ENCODE measurements at places on chromosomes 5 and 9.
A peak's percentile ranks its signal among the peaks of the same experiment; 100 is the strongest.

DNA sequence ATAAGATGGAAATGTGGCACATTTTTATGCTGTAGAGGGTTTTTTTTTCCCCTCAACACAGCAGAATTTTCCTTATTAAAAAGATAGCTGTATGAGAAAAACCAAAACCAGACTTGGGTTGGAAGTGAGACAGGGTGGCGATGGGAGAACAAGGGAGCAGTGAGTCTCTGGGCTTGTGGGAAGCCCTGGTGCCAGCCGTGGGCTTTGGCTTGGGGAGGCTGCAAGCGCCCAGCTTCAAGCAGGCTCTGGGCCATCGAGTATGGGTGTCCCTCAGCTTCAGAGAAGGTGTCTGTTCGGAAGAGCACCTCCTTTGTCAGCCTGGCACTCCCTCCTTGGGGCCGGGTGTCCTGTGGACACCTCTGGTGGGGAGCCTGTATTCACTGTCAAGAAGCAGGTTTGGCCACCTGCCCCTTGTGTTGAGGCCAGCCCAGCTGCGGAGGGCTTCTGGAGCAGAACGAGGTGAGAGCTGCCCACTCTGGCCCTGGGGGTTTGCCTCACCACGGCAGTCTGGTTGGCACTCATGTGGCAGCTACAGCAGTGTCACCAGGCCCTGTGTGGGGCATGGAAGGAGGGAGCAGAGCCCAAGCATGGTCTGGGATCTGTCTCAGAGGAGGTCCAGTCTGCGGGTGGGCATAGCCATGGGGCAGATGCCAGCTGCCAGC is 37.6 kb upstream of the ANGPTL2 start:
- DNase-seq: no peak

GRCh38 chr5:175202463-175203068 is 241.4 kb downstream of the DRD1 start:
- DNase-seq: no peak

DNA sequence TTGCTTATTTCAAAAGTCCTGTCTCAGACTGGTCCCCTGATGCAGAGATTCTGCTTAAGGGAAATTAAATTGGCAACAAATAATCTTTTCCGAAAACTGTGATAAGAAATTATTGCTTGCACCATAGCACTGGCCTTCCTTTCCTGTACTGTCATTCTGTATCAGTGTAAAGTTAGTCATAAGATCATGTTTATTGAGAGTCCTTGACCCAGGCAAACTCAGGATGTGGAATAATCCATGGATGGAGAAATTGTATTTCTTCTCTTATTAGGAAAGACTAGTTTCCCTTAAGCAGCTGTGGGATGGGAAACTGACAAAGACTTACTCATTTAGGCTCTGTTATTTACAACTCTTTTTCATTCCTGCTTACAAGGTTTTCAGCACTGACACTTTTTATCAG is 83.0 kb upstream of the RANBP6 start:
- DNase-seq: no peak

- no peak for DNase-seq
These were observed 65.4 kb upstream of the GRAMD2B start for GRCh38 chr5:126357585-126358342.

DNA sequence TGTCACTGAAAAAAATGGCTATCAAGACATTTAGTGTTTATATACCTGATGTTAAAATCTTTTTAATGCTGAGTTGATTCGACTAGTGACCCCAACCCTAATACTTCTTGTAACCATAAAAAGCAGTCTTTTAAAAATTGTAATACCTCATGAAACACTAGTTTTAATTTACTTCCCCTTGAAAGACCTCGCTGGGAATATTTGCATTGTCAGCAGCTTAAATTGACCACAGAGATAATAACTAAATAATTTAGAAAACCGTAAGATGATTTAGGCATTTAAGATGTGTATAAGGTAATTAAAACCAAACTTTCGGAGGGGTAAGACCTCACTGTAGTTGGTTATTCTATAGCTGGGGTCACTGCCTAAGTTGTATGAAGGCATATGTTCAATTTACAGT is 89.8 kb downstream of the FGF10 start:
- DNase-seq: no peak

GRCh38 chr9:72334658-72335337 is 30.2 kb downstream of the ZFAND5 start:
- no peak for DNase-seq

DNA sequence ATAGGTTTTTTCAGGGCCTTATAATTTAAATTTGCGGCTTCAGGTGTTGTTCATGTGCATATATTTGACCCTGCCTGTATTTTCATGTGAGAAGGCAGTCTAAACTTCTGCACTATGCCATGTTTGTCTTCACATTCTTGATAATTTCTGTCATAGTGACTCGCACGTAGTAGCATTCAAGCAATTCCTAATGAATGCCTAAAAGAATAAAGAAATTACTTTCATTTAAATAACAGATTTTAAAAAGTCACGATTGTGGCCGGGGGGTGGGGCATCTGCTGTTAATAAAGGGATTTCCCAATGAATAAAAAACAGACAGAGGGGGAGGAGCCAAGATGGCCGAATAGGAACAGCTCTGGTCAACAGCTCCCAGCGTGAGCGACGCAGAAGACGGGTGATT is 318.0 kb downstream of the ADAMTS6 start:
- DNase-seq: peak; percentile 93

GRCh38 chr5:96149546-96149945 is 187.9 kb upstream of the ELL2 start:
- DNase-seq: peak; percentile 58

- DNase-seq: peak; percentile 19
These were observed 70.4 kb downstream of the RGS7BP start for GRCh38 chr5:64576250-64576649.

DNA sequence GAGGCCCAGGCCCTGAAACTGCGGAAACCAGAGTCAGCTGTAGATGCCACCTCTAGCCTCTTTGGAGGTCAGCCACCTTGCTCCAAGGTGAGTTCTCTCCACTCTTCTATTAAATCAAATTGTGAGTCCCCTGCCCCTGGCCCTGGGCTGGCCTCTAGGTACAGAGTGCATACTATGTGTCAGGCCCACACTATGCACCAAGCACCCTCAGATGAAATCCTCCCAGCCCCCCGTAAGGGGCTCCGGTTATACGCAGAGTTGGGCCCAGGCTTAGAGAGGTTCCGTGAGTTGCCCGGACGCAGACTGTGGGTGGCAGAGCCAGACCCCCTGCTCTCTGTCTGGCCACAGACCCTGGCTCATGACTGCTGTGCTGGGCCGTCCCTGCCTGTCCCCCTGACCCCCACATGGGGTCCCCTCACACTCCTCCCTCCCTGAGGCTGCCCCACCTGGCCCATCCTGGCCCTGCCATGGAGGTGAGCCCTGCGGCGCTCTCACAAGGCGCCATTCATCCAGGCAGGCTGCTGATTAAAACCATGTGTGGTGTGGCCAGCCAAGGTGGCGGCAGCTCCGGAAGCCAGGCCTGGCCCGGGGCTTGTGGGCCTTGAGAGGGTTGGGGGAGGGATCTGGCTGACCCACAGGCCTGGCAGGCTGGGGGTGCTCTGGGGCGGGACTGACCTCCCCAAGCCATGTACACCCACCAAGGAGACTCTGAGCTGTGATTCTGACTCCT is 65.5 kb upstream of the SYNPO start:
- no peak for DNase-seq

- DNase-seq: no peak
These were observed 51.1 kb upstream of the ATP10B start for GRCh38 chr5:160903076-160903475.

DNA sequence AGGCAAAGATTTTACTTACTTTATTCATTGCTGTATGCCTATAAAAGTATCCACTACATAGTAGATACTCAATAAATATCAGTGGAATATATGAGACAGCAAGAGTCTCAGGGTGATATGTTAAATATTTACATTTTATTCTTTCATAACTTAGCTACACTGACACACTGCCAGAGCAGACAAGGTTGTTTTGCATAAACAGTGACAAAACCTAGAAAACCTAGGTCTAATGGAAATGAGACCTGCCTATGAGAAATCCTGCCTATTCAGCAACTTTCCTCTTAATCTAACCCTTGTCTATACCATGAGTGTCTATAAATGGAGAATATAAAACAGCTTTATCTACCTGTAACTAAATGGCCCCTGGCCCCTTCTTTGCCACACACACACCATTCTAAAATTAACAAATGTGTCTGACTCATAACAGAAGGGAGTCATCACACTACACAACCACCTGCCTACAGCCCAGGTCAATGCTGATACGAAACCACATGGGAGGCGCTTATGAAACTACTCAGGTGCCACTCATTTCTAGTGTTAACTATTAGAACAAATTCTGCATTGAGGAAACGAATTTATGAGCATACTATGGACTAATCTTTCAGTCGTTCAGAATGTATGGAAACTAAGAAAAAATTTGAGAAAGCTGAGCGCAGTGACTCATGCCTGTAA is 60.3 kb downstream of the UBAP2 start:
- no peak for DNase-seq

- DNase-seq: no peak
These were observed 72.9 kb downstream of the PSMB7 start for GRCh38 chr9:124342402-124342775.

GRCh38 chr5:138884554-138884953 is 9.4 kb upstream of the LRRTM2 start:
- no peak for DNase-seq

GRCh38 chr9:119053070-119053469 is 316.2 kb downstream of the BRINP1 start:
- no peak for DNase-seq

DNA sequence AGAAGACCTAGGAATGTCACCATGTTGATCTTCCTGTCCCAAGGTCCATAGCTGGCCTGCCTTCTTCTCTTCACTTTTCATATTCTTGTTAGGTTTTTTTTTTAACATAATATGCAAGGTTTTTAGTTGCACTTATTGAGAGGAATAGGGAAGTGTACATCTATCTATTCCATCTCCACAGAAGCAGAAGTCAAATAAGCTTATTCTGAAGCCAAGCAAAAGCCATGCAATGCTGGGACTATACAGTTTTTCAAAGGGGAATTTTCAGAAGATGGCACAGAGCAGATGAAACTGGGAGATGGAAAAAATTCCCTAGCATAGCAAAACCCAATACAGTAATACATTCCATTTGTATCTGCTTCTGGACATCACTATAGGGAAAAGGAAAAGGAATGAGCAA is 447.6 kb downstream of the GADD45G start:
- DNase-seq: no peak

DNA sequence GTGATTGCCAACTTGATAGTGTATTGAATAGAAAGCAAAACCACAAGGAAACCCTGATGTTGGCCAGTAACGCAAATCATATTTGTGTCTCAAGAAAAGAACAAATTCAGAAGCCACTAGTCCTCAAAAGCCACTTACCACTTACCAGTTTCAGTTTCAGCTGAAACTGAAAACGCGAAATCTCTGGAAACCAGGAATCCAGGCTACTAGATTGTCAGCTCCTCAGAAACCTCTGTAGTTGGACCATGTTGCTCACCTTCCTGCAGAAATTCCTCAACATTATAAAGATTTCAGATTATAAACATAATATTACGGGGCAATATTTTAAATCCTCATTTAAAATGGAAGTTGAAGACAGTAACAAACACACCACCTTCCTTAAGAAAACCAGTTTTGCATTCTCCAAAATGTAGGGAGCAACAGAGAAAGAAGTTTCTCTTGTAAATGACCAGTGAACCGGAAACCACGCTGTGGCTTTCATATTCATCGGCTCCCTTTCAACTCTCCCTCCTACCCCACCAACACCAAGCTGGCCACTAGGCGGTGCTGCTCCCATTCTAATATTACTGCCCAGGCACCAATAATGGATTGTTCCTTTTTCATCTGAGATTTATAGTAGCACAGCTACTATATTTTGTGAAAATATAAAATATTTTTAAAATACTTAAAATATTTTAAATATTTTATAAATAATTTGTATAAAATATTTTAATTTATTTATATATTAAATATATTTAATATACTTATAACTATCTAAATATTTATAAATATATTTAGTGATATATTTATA is 8.7 kb upstream of the TMED7 start:
- peak; percentile 78 for DNase-seq

DNA sequence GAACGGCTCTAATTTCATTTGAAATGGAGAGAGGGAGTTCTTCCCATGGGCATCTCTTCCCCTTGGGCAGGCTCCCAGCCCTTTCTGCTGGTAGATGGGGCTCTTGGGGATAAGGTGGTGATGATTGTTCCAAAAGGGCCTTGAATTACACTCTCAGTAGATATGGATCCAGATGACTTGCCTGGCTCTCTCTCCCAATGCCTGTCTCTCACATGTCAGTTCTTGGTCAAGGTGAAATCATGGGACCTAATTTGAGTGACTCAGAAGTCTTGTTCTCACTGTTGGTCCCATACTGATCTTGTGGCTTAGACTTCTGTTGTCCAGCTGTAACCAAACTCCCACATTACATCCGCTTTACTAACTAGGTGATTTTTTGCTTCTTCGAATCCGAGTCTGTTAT is 317.0 kb upstream of the RFX3 start:
- DNase-seq: no peak

GRCh38 chr5:67549296-67549618 is 352.7 kb upstream of the CD180 start:
- no peak for DNase-seq

DNA sequence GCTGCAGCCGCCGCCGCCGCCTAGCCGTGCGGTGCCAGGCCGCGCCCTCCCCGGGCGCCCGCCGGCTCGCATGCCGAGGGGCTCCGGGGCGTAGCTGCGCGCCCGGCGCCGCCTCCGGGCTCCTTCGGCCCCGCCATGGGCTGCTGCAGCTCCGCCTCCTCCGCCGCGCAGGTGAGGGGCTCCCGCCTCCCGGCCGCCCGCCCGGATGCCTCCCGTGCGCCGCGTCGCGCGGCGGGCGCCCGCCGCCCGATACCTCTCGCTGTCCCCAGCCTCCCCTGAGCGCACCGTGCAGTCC is 230 bp downstream of the SLC44A1 start:
- no peak for DNase-seq

DNA sequence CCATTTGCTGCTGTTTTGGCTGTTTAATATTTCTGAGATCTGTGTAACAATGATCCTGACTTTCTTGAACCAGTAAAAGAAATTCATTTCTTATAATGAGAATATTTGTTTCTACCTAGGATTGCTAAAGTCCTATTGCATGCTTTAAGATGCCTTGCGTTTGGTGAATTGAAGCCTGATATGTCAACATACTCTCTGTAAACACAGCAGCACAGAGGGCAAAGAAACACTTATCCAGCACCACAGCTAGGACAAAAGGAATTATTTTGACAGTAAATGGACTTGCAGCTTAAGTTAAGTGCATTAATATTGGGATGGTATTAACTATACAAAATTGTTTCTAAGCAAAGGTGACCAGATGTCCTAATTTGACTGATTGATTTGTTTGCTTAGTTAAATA is 2031.2 kb upstream of the CDH6 start:
- DNase-seq: no peak

- no peak for DNase-seq
These were observed 1044.8 kb downstream of the DTWD2 start for GRCh38 chr5:117943541-117943940.
